ENCODE measurements at places on chromosomes 6 and 20.

DNA sequence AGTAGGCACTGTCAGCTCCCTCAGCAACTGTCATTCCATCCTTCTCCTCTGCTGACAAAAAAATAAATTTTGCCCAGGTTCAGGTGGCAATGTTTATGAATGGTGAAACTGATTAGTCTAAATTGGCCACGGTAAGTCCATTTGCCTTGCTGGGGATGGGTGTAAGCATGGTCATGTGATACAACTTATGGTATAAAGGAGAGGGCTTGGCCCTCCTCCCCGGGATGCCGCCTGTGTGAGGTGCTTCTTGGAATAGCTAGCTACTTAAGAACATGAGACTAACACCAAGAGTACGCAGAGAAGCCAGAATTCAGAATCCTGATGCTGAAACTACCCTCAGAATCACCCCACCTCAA, 94.4 kb upstream of the MAP7 start:
- DNase-seq, result no peak

- DNase-seq, result no peak
Observed at GRCh38 chr6:84089081-84089480, 55.5 kb downstream of the MRAP2 start.

DNA sequence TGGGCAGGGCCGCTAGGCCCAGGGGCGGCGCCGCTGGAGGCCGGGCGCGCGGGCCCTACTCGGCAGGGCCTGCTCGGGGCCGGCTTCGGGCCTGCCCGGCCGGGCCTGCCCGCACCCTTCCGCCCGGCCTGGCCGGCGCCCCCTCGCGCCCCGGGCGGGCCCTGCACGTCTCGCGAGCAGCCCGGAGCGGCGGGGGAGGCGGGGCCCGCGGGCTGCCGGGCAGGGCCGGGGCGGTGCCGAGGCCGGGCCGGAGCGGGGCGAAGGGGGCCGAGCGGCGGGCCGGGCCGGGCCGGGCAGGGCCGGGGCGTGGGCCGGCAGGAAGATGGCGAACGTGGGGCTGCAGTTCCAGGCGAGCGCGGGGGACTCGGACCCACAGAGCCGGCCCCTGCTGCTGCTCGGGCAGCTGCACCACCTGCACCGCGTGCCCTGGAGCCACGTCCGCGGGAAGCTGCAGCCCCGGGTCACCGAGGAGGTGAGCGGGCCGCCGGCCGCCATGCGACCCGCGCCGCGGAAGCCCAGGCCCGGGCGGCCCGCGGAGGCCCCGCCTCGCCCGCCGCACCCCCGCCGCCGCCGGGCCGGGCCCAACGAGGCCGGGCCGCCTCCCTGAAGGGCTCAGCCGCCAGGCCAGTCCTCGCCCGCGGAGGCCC, at the start of gene NPEPL1:
TSS of gene NPEPL1 (plus strand) at position 222 of the 647 bp plus-strand sequence. CDS start at position 323, 101 bp downstream.
- no peak for DNase-seq

- DNase-seq, result no peak
Observed at GRCh38 chr6:40280231-40280630, 306.9 kb downstream of the LRFN2 start.

GRCh38 chr20:61673152-61673847, 392.4 kb downstream of the TAF4 start:
- DNase-seq, result no peak

DNA sequence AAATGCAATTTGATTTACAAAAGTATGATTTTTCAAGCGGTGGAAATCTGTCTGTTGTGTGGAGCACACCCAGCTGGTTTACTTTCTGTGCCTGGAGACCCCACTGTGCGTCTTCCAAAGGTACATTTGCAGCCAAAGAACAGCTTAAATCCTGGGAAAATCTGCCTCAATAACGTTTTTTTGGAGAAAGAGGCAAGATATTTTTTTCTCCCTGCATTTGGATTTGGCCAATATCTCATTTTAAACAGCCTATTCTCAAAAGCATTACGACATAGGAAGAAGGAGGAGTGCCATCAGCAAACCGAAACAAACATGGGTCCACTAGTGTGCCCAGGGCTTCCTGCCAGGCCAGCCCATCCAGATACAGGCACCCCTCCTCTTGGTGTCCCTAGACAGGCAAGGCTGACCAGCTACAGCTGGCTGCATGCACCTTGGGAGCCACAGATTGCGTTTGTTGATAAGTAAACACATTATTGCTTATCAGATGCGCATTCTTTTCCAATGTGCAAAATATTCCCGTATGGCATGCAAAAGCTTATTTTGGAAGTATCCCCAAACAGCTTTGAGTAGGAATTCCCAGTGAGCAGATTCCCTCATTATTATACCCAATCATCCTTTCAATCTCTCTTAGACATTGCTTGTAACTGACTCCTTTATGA, 184.5 kb upstream of the MARCKS start:
- no peak for DNase-seq

GRCh38 chr6:131054392-131055250, 8.4 kb downstream of the EPB41L2 start:
- no peak for DNase-seq

- DNase-seq, result no peak
Observed at GRCh38 chr6:142297996-142298753, 3.6 kb upstream of the ADGRG6 start.

- no peak for DNase-seq
Observed at GRCh38 chr6:87623248-87623647, 33.3 kb downstream of the ORC3 start.

- no peak for DNase-seq
Observed at GRCh38 chr20:64024141-64024990, 11.6 kb upstream of the C20orf204 start.

DNA sequence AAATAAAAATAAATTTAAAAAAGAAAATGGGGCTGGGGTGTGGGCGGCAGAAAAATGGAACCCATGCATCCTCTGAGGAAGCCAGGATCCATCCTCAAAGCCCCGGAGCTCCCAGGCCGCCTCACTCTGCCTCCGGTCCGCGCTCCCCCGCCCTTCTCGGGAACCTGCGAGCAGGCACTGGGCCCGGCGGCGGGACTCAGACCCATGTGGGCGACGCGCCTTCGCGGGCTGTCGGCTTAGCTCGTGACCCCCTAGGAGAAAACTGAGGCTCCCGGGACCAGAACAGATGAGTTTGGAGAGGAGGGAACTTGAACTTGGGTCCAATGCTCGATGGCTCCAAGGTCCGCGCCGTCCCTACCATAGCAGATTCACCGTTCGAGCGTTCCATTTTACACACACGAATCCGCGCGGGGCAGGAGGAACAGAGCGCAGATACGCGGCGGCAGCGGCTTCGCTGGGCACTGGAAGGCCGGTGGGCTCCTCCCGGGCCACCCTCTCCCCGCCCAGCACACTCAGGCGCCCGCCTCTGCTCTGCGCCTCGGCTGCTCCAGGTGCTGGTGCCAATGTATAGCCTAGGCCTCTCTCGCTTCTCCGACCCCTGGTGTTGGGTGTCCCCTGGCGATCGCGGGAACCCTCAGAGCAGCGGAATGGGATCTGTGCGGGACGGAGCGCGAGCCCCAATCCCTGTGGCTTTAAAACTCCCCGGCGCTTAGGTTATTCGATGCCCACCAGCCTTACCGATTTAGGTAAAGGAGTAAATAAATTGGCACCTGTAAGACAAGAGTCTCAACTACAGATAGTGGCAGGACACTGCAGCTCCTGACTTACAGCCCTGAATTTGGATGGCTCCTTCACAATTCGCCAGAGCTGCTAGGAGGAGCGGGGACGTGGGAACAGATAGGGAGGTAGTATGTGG, 39.2 kb downstream of the DPPA5 start:
- DNase-seq, result no peak

DNA sequence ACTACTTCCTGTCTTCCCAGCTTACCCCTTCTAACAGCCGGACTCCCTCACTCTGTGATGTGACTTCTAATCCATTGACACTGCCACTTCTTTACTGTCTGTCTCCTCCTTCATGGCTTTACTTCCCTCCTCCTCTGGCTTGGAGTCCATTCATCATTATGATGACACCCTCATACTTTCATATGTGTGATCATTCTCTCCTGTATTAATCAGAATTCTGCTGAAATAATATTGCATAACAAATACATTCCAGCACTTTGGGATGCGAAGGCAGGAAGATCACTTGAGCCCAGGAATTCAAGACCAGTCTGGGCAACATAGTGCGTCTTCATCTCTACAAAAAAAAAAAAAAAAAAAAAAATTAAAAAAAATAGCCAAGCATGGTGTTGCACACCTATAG, 147.9 kb upstream of the BTBD3 start:
- no peak for DNase-seq

DNA sequence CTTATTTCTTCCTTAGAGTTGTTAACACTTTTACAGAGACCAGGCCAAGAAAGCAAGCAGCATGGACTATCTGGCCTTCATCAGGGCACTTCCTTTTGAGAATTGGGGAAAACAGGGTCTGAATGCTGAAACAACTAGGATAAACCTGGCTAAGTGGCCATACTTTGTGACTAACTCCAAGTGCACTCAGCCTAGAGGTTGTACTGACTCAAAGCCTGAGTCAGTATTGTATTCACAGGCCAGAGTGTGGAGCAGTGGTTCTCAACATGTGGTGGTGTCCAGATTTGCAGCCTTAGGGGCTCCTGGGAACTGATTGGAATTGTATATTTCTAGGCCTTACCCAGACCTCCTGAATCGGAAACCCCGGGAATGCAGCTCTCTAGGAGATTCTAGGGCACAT, 20.1 kb downstream of the SEC23B start:
- no peak for DNase-seq

GRCh38 chr20:11214256-11214840, 540.5 kb upstream of the JAG1 start:
- no peak for DNase-seq

DNA sequence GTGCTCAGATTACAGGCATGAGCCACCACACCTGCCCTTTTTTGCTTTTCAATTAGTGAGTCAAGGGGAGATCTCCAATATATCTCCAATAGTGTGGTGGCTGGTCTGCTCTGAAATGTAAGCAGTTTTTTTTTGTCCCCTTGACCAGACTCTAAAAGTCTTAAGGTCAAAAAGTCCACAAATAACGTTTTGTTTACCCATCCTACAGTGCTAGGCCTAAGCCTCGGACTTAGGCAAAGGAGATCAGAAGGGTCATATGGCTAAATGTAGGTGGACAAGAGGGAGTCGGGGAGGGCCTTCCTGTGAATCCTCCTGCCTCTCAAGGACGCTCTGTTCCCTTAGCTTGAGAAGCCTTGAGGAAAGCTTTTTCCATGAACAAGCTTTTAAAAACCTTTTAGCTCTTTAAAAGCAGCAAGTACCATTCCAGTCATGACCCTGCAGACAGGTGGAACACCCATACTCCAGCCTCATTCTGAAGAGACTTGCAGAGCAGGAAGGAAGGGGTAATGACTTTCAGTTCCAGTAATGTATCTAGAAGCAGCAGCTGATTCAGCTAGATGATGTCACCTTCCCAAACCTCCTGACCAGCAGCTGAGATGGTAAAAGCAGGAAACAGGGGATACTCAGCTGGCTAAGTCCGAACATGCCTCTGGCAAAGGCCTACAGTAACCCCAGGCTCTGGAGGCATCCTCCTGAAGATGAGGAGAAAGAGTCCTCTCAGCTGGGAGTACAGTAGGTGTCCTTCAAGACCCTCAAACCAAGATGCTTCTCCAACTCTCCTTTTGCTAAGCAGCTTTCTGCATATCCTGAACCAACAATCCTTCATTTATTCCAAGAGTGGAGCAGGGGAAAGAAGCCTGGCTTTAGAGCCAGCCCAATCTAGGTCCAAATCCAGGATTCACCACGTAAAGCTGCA, 23.6 kb downstream of the BCL2L1 start:
- no peak for DNase-seq

DNA sequence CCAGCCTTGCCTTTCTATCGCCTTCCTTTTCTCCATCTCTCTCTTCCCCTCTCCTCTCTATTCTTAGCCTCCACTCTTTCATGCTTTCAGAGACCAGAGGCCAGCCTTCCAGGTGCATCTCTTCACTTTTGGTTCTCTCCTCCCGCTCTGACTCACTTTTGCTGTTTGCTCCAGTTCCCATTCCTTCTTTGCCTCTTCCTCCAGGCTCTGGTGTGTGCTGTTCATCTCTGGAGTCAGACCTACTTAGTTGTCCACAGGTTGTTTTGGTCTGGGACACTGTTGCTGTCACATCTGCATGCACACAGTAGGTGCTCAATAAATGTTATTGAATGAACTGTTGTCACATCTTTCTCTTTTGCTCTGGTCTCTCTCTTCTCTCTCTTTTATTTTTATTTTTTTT, 1.6 kb upstream of the CDH22 start:
- DNase-seq, result no peak

DNA sequence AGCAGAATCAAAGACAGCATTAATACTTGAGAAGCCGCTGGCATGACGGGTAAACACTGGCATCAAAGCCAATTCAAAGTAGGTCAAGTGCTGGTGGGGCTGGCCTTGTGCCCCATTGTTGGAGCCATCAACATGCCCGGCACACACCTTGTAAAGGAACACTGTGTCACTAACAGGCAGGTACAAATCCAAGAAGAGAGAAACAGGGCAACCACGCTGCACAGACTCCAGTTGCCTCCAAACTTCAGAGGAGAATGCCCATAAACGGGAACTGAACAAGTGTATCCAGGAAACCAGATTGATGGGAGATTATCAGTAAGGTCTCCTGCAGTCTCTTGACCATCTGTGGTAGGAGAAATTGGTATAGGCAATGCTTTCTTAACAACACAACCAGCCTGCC, 127.0 kb upstream of the STXBP5 start:
- DNase-seq, result no peak

DNA sequence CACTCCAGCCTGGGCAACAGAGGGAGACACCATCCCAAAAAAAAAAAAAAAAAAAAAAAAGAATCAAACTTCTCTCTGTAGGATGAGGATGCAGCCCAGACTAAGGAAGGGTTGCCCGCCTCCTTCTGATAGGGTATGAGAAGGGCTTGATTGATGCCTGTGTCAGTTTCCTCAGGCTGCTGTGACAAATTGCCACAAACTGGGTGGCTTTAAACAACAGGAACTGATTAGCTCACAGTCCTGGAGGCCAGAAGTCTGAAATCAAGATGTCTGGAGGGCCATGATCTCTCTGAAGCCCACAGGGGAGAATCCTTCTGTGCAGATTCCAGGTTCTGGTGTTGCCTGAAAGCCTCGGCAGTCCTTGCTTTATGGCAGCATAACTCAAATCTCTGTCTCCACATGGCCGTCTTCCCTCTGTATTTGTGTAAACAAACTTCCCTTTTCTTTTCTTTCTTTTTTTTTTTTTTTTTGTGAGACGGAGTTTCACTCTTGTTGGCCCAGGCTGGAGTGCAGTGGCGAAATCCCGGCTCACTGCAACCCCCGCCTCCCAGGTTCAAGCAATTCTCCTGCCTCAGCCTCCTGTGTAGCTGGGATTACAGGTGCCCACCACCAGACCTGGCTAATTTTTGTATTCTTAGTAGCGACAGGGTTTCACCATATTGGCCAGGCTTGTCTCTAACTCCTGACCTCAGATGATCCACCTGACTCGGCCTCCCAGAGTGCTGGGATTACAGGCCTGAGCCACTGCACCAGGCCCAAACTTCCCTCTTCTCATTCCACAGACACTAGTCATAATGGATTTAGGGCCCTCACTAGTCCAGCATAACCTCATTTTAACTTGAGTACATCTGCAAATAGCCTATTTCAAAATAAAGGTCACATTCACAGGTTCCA, 11.2 kb upstream of the CDK19 start:
- DNase-seq, result no peak

DNA sequence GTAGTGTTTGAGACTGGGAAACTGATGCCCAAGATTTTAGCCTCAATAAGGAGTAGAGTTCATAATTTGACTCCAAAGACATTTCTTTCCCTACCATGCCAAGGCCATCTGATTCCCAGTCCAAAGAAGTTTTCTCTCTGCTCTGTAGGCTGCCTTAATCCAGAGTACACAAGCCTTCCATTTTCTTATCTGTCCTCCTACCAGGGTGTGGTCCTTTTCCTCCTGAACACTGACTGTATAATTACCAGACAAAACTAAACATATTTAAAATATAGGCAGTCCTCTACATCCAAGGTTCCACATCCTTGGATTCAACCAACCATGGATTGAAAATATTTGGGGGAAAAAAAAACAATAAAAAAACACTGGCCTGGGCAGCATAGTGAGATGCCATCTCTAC, 108.4 kb downstream of the SLC16A10 start:
- no peak for DNase-seq
